ENCODE measurements at places on chromosomes 7 and 10.

DNA sequence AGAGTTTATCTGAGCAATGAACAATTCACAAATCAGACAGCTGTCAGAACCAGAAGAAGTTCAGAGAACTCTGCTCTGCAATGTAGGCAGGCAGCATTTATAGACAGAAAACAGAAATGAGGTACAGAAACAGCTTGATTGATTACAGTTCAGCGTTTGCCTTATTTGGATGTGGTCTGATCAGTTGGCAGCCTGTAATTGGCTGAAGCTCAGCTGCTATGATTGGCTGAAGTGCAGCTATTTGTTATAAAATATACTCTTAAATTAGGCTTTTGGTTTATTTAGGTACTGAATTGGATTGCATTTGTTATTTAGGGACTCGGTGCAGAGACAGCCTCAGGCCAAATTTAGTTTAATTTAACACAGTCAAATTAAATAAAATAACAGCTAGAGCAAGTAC lies 85.8 kb upstream of the JAZF1 start:
- DNase-seq, result no peak

GRCh38 chr10:99676426-99676825 lies 17.1 kb downstream of the ENTPD7 start:
- no peak for DNase-seq

- DNase-seq, result no peak
These were observed 46.8 kb downstream of the IPMK start for GRCh38 chr10:58220769-58221451.

DNA sequence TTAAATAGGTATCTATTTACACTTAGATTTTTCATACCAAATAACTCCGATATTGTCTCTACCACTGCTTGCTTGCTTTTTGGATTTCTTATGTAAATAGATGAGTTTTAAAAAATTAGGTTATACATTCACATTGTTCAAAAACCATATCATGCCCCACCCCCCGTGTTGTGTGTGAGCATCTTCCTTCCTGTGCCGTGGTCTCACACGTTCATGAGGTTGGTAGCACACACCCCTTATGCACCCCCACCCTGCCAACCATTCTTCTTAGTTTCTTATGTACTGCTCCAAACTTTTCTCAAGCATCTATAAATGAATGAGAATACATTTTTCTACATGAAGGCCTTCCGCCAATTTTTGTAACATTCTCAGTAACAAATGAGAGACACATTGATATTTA lies 115.6 kb downstream of the FANK1 start:
- no peak for DNase-seq

GRCh38 chr10:57917019-57917418 lies 350.7 kb downstream of the IPMK start:
- DNase-seq, result no peak

- DNase-seq, result no peak
These were observed 43.1 kb downstream of the NKX6-2 start for GRCh38 chr10:132742837-132743194.

DNA sequence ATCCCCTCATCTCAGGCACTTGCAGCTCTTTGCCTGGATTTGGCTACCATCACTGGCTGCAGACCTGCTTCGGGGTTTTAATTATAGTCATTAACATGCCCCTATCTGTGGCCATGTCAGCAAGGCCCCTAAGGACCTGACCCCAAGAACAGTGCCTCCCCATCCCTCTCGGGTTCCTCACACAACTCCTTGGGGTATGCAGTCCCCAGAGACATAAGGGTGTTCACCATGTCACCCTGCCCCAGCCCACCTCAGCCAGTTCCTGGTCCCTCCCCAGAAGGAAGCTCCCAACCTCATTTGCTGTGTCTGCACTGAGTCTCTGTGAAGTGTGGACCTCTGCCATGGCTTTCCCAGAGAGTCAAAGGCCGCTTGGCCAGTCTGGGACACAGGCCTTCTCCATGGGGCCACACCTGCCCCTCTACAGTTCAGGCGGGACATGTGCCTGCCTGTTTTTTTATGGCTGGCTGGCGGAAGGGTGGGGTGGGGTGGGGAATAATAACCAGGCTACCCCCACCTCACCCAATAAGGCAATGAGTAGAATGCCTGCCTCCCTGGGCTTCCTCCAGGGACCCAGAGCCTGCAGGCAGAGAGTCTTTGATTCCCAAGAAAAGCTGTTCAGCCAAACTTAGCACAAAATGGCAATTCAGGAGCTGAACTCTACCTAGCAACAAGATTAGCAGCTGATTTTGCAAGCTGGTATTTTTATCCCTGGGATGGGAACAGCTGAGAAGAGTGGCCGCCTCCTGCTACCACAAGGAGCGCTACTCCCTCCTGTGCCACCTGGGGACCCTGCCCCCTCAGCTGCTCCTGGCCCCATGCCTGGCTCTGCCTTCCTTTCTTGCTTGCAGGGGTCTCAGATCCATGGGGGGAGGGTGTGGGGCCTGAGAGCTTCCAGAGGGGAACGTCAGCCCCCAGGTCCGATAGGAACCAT lies 23.7 kb upstream of the CAMK2B start:
- DNase-seq, result peak; percentile 24

DNA sequence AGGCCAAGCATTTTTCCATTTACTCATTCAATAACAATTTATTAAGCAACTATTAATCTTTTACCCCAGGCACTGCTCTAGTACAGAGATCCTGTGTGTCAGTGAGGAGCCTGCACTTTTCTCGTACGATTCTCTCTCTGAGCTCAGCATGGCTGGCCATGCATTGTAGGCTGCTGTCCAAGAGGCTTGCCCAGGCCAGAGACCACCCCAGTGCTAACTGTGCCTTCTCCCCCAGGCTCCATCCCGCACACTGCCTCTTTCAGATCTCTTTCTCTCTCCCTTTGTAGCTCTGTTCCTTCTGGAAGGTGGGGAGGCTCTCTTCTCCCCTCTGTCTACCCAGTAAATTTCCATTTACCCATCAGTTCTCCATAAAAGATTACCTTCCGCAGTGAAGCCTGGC lies 101.0 kb upstream of the IKZF1 start:
- no peak for DNase-seq

GRCh38 chr7:129176916-129177710 lies 11.3 kb upstream of the SMO start:
- DNase-seq, result no peak

- DNase-seq, result no peak
These were observed 206.5 kb downstream of the SORCS1 start for GRCh38 chr10:106957823-106958588.

GRCh38 chr7:138431517-138431916 lies 28.5 kb upstream of the TRIM24 start:
- DNase-seq, result no peak
